CD4-positive, alpha-beta T cell treated with Interleukin-1 beta for 1 hour (primary cell): ENCODE measurements at places on chromosomes 4 and X.
A peak's percentile ranks its signal among the peaks of the same experiment; 100 is the strongest.

DNA sequence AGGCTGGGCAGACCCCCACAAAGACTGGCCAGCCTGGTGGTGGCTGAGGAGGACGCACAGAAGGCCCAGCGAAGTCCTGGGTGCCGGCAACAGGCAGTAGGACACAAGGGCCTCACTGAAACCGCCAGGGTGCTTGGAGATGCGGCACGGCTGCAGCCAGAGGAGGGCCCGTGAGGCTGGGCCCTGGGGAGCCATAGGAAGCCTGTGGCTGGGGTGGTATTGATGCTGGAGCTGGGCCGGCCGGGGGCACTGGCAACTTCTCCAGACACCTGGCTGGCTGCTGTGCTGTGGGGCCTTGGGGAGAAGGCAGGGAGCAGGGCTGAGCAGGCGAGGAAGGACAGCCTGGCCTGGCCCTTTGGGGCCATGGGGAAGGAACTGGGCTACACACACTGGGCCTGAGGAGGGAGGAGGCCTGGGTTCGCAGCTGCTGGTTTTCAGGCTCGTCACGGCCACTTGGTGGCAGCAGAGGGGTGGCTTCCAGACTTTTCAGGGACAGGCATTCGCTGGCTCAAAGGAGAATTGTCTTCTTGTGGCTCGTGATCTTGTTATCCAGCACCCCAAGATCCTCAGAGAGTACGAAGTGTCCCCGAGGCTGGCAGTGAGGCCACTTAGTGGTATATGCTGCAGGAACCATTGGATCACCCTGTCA lies 37.2 kb downstream of the ATP2B3 start:
- DNase-seq = peak; percentile 61

DNA sequence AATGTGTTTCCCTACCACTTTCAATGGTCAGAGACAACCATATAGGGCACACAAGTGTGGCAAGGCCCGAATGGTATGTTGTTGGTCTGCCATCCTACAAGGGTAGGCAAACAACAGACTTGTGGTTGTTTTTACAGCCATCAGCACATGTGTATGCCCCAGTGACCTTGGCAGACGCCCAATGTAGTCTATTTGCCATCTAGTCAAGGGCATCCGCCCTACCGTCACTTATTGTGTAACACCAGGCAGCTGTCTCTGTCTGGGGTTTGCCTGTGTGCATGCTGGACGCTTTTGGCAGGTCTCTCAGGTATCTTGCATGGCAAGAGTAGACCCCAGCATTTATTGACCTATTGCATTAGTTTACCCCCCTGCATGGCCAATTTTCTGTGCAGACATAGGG lies 1145.5 kb upstream of the POU3F4 start:
- DNase-seq = no peak

- no peak for DNase-seq
Observed at GRCh38 chrX:140949233-140949632, 53.2 kb upstream of the SPANXB1 start.

GRCh38 chr4:169259271-169259670 lies 11.5 kb downstream of the SH3RF1 start:
- no peak for DNase-seq

GRCh38 chr4:110487873-110488272 lies 11.9 kb downstream of the ENPEP start:
- no peak for DNase-seq

DNA sequence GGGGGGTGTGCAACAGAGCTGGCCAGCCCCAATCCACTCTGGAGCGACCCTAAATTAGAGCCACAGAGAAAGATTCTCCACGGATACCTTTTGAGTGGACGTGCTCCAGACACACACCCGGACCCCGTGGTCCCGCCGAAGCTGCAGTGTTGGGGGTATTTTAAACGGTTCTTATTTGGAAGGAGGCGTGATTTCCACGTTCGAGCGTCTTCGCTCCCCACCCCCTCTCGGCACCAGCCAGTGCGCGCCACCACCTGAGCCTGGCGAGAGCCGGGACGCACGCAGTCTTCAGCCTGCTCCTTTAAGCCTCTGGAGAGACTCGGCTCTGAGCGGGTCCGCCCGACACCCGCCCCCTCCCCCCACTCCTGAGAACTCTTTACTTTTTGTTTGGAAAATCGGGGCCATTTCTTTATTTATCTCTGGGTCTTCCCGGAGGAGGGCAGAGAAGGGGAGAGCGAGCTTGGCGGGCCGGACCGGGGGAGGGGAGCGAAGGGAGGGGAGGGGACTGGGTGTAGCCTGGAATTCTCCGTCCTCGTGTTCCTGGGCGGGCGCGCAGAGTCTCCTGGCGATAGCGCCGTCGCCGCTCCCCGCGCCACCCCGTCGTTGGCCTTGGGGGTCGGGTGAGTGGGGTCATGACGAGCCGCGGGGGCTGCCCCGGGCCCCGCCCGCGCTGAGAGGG lies 668 bp upstream of the PTCHD1 start:
- no peak for DNase-seq

DNA sequence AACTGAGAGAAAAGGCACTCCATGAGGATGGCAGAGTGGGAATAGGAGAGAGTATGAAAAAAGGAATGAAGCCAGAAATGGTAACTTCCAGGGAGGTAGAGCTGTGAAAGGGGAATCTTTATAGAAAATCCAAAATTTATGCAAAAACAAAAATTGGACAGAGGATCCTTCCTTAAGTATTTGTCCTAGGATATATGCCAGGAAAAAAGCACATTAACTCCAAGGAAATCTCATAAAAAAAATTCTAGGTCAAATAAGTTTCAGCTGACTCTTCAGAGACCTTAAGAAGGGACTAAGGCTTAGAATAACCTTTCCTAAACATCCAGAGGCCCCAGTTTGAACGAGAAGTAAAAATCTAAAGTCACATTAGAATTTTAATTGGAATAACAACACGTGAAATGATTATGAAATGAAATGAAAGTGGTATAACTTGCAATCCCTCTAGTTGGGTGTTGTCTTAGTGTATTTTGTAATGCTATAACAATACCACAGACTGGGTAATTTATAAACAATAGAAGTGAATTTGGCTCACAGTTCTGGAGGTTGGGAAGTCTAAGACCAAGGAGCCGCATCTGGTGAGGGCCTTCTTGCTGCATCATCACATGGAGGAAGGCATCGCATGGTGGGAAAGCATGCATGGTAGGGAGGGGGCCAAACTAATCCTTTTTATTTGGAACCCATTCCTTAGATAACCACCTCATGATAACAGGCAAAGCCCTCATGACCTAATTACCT lies 145.4 kb upstream of the RXFP1 start:
- no peak for DNase-seq
